Mesenteric fat pad (tissue), 1 donor: ENCODE measurements at places on chromosomes 5 and 9.

GRCh38 chr5:1172670-1173404, 28.6 kb upstream of the SLC6A19 start:
- DNase-seq, result peak; percentile 12

- no peak for DNase-seq
These were observed 177.2 kb downstream of the ERCC6L2 start for GRCh38 chr9:96052686-96053085.

GRCh38 chr5:149475777-149476176, 75.5 kb downstream of the CSNK1A1 start:
- DNase-seq, result no peak

- DNase-seq, result no peak
These were observed 180.5 kb downstream of the PCSK1 start for GRCh38 chr5:96252596-96252995.
